IMR-90 (cell line): ENCODE measurements at places on chromosomes 16 and 17. TPM values are rescaled to one million over a fixed set of nuclear protein-coding genes. Genes with fewer than 3 reads are reported as not detected.
A peak's percentile ranks its signal among the peaks of the same experiment; 100 is the strongest.

GRCh38 chr16:81591545-81591870, 146.9 kb downstream of the CMIP start:
- H3K27me3 ChIP-seq, result no peaks in the 10 kb centered on the region
- H3K4me3 ChIP-seq, result no peak overlapping the region
- no peak overlapping the region for H3K27ac ChIP-seq
- no peaks in the 10 kb centered on the region for H3K4me1 ChIP-seq
- no peak for DNase-seq

DNA sequence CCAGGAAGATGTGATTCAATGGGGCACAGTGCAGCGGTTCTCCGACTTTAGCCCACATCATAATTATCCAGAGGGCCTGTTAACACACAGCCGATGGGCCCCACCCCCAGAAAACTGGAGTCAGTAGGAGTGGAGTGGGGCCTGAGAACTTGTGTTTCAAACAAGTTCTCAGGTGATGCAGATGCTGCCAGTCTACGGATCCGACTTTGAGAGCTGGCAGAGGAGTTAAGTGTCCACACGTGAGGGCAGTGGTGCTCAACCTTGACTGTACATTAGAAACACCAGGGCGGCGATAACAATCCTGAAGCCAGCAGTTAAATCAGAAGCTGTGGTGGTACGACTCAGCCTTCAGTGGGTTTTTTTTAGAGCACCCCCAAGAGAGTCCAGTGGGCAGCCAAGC, 75.0 kb downstream of the GPRC5B start:
- no peak overlapping the region for H3K4me3 ChIP-seq
- H3K27ac ChIP-seq, result peak overlapping the region; percentile 33; the same call in 1 of the 2 replicates
- no peaks in the 10 kb centered on the region for H3K27me3 ChIP-seq
- H3K36me3 ChIP-seq, result no peaks in the 10 kb centered on the region

GRCh38 chr16:59013930-59014329, 279.8 kb upstream of the GOT2 start:
- H3K27ac ChIP-seq, result no peak overlapping the region
- no peaks in the 10 kb centered on the region for H3K4me1 ChIP-seq
- no peaks in the 10 kb centered on the region for H3K36me3 ChIP-seq
- H3K4me3 ChIP-seq, result no peak overlapping the region

DNA sequence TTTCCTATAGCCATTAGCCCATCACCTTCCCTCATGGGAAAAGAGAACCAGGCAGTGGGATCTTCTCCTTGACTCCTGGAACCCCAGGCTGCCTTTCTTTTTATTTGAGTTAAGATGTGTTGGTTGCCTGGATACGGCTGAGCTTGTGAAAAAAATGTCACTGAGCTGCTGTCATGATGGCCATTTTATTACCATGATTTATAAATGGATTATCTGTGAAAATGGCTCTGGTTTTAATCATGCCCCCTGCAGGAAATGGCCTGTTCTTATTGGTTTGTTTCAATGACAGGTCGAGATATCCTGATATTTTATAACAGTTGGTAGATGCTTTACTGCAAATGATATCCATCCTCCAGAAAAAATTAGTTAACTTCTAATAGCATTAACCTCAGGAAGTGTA, 640.4 kb downstream of the CDH11 start:
- no peaks in the 10 kb centered on the region for H3K36me3 ChIP-seq
- peaks cover 2% of the 10 kb centered on the region; the same call in 1 of the 2 replicates for H3K4me1 ChIP-seq
- DNase-seq, result no peak
- H3K27me3 ChIP-seq, result no peaks in the 10 kb centered on the region

Gene TMEM238L
- total RNA-seq, result not detected in 2 replicates

Gene MAF
- total RNA-seq, result under 0.01 TPM in 2 replicates
